ENCODE measurements at places on chromosomes 7 and 10.

GRCh38 chr7:129831424-129832058, 121.2 kb downstream of the UBE2H start:
- no peak for DNase-seq

DNA sequence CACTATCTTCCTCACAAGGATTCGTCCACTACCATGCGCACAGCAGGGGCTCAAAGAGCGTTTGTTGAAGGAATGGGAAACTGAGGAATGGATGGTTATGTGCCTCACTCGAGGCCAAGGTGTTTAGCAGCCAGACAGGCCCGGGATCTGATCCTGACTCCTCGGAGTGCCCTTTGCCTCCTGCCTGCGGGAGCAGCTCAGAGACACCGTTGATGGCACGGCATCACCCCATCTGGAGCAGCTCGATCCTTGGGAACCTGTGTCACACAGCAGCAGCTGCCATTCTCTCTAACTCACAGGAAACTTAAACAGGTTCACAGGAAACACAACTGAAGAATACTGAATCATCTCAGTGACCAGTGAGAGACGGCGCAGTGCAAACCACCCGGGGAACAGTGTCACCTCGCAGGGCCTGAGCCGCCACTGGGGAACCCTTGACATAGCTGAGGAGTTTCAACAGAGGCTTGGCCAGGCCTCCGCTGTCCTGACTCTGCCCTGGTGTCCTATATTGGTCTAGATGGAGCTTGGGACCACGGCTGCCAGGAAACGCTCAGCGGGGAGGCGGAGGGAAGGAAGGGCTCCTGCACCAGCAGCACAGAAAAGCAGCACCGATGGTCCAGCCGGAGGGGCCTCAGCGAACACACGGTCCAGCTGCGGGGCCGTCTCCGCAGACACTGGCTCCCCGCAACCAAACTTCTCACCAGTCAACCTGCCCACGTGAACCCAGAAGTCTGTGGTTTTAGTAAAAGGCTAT, 169.4 kb downstream of the ADARB2 start:
- no peak for DNase-seq

DNA sequence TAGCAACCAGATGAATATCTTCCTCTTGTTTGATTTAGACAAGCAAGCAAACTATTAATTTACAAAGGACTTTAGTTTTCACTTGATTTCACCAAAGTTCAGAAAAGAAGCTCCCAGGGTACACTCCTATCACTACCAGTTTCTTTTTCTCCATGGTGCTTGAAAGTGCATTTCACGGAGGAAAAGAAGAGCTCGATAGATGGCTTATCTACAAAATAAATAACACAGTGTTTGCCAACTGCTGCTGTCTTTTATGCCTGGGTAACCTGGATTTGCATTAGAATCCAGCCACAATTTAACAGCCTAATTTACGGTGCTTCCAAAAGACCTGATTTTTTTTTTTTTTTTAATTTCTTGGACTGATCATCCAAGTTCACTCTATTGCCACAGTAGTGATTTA, 275.7 kb downstream of the GPR37 start:
- DNase-seq: no peak

GRCh38 chr10:92470026-92470425, 103.9 kb downstream of the IDE start:
- no peak for DNase-seq

- no peak for DNase-seq
Observed at GRCh38 chr10:66218289-66218688, 707.5 kb upstream of the LRRTM3 start.

DNA sequence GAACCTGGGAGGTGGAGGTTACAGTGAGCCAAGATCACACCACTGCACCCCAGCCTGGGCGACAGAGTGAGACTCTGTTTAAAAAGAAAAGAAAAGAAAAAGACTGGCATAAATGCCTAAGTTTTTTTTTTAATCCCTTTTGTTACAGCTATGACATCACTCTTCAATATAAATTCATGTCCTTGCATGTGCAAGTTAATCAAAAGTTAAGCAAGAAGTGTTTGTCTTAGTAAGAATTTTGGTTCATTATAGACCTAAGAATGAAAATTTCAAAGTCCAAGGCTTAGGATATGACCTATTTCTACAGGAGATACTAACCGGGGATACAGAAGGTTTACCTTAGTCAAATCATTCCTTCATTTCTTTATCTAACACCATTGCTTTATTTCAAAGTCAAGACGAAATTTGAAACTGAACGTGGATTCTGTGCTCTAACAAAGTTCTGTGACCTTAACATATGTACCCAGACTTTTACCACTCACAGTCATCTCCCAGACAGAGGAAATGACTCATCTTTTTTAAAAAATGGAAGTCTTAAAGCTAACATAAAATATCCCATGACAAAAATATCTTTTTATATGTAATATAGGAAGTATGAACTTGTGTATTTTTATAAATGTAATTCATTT, 29.3 kb upstream of the ITGB8 start:
- no peak for DNase-seq

- no peak for DNase-seq
Observed at GRCh38 chr7:111093496-111093895, 2.6 kb downstream of the LRRN3 start.

DNA sequence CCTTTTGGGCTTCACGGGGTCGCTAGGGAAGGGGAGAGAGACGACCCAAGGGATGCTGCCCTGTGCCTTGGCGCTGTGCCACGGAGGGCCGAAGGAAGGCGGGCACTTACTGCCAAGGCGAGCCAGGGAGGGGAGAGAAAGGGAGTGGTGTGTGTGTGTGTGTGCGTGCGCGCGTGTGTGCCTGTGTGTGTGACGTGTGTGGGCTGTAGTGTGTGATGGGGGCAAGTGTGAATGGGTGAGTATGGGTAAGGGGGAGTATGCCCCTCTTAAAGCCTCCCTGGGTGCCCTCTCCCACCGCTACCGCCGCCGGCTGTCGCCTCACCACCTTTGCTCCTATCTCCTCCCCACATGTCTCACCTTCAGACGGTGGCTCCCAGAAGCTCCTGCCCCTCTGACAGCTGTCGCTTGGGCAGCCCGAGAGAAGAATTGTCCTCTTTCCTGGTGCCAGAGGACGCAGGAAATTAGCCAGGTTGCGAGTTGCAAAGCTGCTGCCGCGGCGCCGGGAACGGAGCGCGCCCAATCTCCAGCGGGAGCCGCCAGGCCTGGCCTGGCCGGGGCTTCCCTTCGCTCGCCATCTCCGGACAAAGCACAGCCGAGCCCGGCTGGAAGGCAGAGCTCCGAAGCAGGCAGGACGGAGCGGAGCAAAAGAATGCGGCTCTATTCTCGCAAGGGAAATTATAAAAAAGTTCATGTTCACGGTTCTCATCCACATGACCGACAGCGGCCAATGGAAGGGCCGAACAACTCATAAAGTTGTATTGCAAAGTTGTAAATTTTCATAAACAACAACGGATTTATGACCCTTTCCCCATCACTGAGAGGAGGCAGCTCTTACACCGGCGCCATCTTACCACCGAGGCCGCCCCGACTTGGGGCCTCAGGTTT, at the start of gene HOXA3:
Gene HOXA3, minus strand, starts transcription at position 653 of the 885 bp plus-strand sequence. CDS start 41,943 bp downstream, outside the sequence.
- DNase-seq: no peak

DNA sequence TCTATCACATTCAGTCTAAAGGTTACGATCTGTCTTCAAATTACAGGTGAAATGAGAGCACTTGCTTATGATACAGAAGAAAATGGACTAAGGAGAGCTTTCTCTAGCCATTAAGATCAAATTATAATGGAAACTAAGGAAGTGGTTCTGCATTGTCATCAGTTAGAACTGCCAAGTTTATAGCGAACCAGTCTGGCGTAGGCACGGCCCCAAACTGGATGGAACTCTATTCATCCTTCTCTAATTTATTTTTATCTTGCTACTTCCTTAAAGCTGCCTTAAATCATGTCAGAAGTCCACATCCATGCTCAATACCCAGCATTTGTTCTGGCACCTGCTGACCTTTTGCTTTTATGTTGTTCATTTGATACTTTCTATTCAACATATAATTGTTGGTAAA, 63.7 kb upstream of the APBB1IP start:
- no peak for DNase-seq

DNA sequence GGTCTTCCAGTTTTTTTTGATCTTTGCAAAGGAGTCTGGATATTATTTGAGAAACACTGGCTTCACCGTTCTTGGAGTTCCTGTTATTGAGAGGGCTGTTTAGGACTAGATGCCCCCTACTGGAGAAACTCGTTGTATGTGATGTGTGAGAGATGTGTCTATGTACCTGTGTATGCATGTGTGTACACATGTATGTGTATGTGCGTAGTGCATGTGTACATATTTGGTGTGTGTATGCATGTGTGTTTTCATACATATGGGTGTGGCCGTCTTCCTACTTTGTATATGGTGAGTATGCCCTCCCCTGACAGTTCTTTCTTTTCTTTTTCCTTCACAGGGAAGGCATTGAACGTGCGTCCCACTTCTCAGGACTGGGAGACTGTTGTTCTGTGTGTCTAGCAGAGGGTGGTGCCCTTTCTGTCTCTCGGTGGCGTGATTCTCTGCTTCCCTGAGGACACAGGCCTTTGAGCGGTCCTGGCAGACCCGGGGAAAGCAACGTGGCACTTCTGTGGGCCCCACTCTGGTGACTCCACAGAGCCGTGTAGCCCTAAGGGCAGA, 3.0 kb upstream of the CALHM3 start:
- DNase-seq: no peak

DNA sequence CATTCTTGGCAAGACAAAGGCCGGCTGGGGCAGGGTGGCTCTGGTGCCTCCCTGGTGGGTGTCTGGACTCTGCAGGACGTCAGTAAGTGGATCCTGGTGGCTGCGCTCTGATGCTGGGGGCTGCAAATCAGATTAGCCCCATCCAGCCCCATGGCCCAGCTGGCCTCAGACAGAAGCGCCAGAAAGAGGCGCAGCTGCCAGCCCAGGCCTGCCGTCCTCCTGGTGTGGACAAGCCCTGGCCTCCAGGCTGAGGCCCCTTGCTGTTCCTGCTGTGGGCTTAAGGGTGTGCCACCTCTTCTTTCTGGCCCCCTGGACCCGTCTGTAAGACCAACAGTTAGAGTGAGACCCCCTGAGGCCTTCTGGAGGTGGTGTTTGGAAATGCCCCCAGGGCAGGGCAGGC, 5.9 kb upstream of the LFNG start:
- DNase-seq: no peak

All from activated CD8-positive, alpha-beta memory T cell treated with anti-CD3 and anti-CD28 coated beads, Interleukin-2, amount 10 ng/mL, durations not matched to agents 7 days and 5 days (primary cell).